ENCODE measurements at places on chromosomes 7 and 10. TPM values are rescaled to one million over a fixed set of nuclear protein-coding genes. Genes with fewer than 3 reads are reported as not detected.

GRCh38 chr7:71539615-71540014 lies 407.7 kb downstream of the GALNT17 start:
- no peak for DNase-seq

DNA sequence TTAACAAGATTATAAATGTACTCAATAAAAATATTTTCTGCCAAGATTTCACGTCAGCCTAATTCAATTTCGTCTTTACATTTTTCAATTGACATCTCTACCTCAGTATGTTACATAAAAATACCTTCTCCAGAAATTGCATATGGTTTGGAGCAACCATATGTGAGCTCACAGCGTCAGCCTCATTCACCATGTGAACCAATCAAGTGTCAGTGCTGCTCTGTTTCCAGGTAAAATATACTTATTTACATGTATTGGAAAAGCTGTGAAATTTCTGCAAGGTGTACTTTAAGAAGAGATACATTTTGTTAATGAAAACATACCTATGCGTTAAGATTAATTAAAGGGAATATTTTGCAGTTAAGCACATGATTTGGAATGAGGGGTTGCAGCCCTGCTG lies 110.7 kb upstream of the PRSS1 start:
- DNase-seq: no peak

DNA sequence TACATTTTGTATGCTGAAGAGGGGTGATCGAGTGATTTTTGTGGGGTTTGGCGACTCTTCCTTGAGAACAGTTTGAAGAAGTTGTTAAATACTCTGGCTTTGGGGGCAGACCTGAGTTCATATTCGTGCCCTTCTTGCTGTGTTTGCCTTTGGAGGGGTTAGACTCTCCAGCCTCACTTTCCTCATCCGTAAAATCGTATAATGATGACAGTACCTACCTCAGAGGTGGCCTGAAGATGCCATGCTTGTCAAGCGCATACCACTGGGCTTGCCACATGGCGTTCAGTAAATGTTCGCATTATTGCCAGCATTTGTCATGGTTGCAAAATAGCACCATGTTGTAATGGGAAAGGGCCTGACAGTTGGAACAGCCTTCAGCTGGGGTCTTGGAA lies 1.3 kb downstream of the STK17A start:
- no peak for DNase-seq

The OGDHL gene
- 1.9 TPM for total RNA-seq

The ATXN7L1 gene
- total RNA-seq: 6.7 TPM

- DNase-seq: peak; percentile 65
These were observed 744 bp upstream of the BICC1 start for GRCh38 chr10:58511765-58512490.

The MAT1A gene
- 0.19 TPM for total RNA-seq

DNA sequence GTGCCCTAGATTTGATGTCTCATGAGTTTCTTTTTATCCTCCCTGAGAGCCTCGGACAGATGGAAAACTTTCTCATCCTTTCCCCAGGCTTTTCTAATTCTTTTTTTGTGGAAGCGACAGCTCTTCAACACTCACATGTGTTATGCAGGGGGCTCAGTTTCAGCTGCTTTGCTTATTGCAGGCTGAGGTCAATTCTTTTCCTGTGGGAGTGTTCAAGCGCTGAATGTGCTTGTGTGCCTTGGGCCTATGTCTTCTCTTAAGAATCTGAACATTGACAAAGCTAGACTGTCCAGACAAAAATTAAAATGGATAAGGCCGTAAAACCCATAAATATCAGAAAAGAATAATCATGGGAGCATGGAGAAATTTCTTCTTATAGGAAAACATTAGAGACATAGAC lies 125.2 kb upstream of the STEAP4 start:
- DNase-seq: no peak

The TMEM236 gene
- total RNA-seq: 0.51 TPM

The CFAP46 gene
- 0.57 TPM for total RNA-seq

- no peak for DNase-seq
These were observed 80.4 kb upstream of the BMPER start for GRCh38 chr7:33824911-33825459.

DNA sequence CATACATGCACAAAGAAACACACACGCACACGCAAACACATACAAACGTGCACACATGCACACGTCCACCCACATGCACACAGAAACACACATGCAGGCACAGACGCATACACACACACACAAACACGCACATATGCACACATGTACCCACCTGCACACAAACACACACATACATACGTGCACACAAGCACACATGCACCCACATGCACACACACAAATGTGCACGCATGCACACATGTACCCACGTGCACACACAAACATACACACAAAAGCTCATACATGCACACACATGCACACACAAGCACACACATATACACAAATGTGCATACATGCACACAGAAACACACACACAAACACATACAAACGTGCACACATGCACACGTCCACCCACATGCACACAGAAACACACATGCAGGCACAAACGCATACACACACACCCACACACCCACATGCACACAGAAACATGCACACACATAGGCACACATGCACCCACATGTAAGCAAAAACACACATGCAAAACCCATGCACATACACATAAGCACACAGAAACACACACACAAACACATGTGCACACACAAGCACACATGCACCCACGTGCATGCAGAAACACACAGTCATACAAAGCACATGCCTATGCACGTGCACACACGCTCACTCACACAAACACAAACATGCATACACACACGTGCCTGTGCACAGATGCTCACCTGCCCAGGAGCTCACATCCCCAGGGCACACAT lies 44.8 kb downstream of the FOXL3 start:
- DNase-seq: peak; percentile 49

GRCh38 chr10:51620131-51620530 lies 79.3 kb downstream of the CSTF2T start:
- DNase-seq: no peak

The GBF1 gene
- 44.0 TPM for total RNA-seq

DNA sequence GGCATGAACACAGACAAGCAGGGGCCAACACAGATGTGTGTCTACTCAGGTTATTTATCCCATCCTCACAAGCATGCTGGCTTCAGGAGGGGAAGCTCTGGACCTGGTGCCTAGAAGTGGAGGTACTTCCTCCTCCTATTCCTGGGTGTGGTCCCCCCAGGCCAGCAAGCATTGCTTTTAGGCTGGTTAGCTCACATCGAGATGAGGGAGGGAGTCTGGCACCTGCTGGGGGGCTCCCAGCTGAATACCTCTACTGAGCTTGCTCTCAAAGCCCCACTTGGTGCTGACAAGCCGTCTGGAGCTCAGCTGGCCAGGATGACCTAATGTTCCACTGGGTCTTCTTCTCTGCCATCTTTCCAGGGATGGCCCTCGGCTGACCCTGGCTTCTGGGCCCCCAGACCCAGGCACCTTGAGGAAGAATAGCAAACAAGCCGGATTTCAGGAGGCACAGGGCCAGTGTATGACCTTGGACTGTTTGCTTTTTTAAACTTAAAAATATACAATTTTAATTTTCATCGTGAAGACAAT lies 26.8 kb downstream of the FAM241B start:
- DNase-seq: no peak

The TNPO3 gene
- total RNA-seq: 36.0 TPM

The UPK3BL2 gene
- 2.8 TPM for total RNA-seq

The OIT3 gene
- total RNA-seq: not detected

The AP5Z1 gene
- 14.4 TPM for total RNA-seq

GRCh38 chr10:788796-789748 lies 99.6 kb upstream of the DIP2C start:
- DNase-seq: peak; percentile 88

- DNase-seq: no peak
These were observed 44.0 kb upstream of the COL13A1 start for GRCh38 chr10:69757553-69758309.

The TAS2R4 gene
- 0.14 TPM for total RNA-seq

GRCh38 chr10:7813481-7813880 lies 4.8 kb upstream of the TAF3 start:
- DNase-seq: no peak

DNA sequence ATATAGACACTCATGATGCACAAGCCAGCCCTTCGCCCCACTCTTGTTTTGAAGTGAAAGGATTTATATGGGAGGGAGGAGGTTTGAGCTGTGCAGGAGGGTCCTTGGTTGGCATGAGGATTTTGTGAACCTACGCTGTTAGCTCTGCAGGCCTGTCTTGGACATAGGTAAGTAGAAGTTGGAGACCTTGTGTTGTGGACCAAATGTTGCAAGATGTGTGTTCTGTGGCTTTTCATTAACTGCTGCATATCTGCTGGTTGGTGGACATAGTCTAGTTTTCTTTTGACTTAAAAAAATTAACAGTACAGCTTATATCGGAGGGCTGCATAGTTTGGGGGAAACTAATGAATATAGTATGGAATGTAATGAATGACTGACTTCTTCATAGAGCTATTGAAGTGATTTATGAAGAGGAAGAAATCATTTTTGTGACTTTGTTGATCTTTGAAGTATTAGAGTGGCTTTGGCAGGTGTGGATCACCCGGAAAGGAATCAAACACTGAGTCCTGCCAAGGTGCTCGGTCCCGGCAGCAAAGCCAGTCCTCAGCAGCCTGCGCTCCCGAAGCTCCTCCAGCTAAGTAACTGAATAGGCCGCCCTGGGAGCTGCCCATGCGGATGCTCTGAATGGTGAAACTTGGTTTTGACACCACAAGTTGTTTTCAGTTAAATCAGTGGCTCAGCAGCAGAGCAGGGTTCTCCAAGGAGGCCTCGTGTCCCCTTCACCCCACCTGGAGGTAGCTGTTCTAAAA lies 3.2 kb downstream of the MGMT start:
- no peak for DNase-seq

The CPVL gene
- total RNA-seq: 50.6 TPM

The SRRM3 gene
- total RNA-seq: 16.5 TPM

GRCh38 chr10:13788711-13789447 lies 202.1 kb downstream of the PRPF18 start:
- DNase-seq: peak; percentile 84

The KNDC1 gene
- total RNA-seq: not detected

The ANKRD1 gene
- total RNA-seq: 2,249 TPM

GRCh38 chr7:41189866-41190265 lies 513.0 kb downstream of the INHBA start:
- no peak for DNase-seq

GRCh38 chr7:97418312-97418711 lies 300.8 kb downstream of the SDHAF3 start:
- peak; percentile 32 for DNase-seq

- DNase-seq: peak; percentile 61
These were observed 37.8 kb downstream of the PTPRN2 start for GRCh38 chr7:158549616-158550393.

GRCh38 chr7:83032195-83032594 lies 130.5 kb downstream of the PCLO start:
- no peak for DNase-seq

DNA sequence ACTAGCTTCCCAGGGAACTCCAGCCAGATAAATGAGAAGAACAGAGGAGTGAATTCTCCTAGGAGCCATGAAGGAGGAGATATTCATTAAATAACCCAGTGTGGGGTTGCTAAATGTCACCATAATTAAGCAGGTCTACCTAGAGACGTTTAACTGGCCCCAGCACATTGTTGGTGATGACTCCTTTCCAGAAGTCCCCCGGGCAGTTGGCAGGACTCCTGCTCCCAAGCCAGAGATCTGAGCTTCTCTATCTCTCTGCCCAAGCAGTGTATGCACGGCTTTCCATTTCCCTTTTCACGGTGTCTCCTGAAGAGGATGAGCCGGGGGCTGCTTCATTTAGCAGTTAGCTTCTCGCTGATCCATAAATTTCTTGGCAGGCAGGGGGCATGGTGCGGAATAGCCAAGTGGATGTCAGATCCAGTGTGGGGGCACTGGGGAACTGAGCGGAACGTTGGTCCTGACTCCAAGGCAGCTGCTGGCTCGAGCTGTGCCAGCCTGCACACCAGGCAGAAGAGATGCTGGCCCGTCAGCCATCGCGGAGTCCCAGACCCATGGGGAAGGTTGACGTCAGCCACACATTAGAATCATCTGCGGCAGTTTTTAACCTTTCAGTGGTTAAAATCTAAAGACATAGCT lies 142.0 kb upstream of the NPY start:
- no peak for DNase-seq

DNA sequence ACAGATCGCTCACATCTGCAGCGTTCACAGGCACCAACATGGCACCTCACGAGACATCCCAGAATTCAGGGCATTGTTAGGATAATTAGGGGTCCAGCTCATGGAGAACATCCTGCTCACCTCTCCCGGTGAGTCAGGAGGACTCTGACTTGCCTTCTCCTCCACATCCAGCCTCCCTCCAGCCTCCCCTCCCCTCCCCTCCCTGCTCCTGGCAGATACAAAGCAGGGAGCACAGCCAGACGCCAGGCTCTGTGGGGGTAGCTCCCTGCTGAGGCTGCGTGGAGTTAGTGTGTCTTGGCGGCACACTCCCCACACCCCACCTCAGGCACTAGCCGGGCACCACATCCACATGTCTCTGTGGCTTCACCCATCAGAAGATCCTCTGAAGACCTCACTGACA lies 320.6 kb downstream of the CXCL12 start:
- no peak for DNase-seq

DNA sequence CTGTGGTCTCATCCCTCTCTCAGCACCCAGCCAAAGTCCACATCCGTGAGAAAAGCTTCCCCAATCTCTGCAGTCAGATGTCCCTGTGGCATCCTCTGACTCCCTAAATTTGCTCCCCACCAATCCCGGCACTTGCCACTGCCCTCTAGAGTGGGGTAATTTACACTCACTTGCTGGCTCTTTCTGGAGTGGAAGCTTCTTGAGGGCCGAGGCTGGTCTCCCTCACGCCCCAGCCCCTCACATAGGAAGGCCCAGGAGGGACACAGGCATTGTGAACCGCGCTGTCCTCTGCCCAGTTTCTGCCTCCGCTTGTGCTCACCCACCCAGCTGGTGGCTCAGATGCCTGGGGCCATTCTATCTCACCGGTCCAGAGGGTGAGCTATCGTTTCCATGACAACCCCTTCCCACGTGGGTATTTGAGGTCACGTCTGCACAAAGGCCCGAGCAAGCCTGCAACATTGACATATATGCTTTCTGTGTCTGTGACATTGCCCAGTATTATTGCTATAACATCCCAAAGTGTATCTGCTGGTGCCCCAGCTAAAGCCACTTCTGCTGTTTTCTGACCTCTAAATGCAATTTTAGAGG lies 97.3 kb upstream of the CTBP2 start:
- DNase-seq: no peak

The CTAGE6 gene
- not detected for total RNA-seq

DNA sequence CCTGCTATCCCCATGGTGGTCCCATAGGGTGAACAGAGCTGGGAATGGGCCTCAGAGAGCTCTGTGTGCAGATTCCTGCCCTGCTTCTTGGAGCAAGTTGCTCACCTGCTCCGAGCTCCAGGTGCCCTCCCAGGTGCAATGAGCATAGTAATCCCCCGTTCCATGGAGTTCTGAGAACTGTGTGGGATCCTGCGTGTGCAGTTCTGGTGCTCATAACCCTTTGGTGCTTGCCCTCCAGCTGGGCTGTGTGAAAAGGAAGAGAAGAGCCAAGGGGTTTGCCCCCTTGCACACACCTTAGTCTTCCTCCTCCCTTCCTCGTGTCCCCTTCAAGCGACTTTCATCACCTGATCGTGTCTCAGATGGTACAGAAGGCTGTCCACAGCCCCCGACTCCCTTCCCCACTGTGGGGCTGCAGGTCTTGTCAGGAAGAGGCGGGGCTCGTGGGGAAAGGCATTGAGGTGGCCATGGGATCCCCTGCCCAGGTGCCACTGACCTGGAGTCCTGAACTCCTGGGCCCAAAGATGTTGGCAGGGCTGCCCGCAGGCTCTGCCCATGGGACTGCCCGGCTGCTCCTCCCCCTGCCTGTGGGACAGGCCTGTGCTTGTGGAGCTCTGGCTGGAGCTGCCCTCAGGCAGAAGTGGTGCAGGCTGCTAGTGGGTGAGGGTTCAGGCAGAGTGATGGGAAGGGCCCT lies 21.9 kb upstream of the ZNF488 start:
- peak; percentile 53 for DNase-seq

GRCh38 chr10:65234261-65234660 lies 1691.6 kb upstream of the LRRTM3 start:
- DNase-seq: no peak

The GPR37 gene
- not detected for total RNA-seq

Data from Right ventricle myocardium inferior (tissue), 1 donor.